ENCODE measurements at places on chromosomes 2 and 18. TPM values are rescaled to one million over a fixed set of nuclear protein-coding genes. Genes with fewer than 3 reads are reported as not detected.

The VRK2 gene
- 15.0 TPM for polyA plus RNA-seq

The CNGA3 gene
- not detected for polyA plus RNA-seq

The COL3A1 gene
- polyA plus RNA-seq: 1,396 TPM

The COLEC11 gene
- 0.68 TPM for polyA plus RNA-seq

The LONRF2 gene
- polyA plus RNA-seq: 0.83 TPM

- DNase-seq: no peak
Observed at GRCh38 chr18:58413667-58414628, 214.9 kb downstream of the ALPK2 start.

GRCh38 chr2:122020377-122020776 lies 264.9 kb downstream of the TSN start:
- DNase-seq: no peak

DNA sequence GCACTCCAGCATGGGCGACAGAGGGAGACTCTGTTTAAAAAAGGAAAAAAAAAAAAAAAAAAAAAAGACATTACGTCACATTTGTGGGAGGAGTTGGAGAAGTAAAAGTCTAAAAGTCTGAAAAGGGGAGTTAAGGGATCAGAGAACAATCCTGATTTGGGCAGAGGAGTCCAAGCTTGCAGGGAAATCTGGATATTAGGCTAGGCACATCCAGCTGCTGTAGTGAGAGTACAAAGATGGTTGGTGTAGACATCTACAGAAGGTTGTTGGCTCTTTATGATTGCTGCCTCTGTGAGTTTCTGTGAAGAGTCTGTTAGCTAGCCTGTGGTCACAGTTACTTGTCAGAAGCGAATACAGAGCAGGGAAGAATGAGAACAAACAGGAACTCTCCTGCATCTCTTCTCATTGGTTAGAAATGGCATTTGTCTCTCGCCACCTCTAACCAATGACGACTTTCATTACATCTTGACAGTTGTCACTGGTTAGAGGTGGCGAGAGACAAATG lies 3.3 kb upstream of the OSBPL6 start:
- no peak for DNase-seq

DNA sequence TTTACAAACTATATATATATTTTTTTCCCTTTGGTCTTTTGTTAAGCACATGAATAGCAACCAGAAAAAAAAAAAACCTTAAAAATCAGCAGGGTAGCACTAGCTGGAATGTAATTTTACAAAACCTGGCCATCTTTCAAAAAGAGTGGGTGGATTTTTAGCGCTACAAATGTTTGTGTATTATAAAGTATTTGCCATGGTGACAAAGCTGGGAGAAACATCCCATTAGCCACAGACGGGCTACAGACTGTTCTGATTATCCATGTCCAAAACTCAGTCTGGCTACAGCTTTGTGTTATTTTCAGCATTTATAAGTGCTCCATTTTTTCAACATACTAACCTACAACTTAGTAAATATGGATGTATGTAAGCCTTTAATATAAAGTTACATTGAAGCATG lies 249.5 kb upstream of the TANK start:
- DNase-seq: peak; percentile 23

DNA sequence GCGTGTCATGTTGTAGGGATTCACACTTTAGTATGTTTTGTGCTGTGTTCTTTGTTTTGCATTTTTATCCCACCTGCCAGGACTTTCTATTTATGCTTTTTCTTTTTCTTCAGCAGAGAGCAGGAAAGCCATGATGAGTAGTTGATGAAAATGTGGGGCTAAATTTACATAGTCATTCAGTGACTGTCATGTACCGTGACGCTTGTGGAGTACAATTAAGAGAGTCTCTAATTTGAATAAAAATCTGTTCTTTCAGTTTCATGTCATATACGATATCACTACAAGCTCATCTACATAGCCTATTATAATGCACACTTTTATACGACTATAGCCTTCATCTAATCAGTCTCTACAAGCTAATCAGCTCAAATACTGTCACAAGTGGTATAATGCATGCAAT lies 112.7 kb upstream of the SPATS2L start:
- DNase-seq: no peak

DNA sequence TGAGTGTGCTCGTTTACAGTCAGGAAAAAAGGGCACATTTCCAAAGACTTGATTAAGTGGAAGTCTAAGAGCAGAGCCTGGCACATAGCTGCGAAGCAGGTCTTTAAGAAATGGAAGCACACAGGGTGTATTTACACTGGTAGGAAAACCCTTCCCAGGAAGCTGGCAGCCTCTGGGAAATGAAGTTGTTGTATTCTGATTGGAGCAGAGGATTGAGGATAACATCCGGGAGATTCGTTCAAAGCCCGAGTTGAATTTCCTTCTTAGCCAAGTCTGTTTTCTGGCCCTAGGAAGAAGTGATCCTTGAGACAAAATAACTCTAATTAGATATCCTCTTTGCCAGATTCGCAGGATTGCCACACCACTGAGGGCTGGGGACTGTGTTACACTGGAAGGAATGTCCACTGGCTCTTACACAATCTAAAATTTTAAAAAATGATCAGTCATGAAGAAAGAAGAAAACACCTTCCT lies 75.9 kb downstream of the ITGB1BP1 start:
- DNase-seq: no peak

- no peak for DNase-seq
Observed at GRCh38 chr2:158783923-158784322, 11.2 kb upstream of the DAPL1 start.

DNA sequence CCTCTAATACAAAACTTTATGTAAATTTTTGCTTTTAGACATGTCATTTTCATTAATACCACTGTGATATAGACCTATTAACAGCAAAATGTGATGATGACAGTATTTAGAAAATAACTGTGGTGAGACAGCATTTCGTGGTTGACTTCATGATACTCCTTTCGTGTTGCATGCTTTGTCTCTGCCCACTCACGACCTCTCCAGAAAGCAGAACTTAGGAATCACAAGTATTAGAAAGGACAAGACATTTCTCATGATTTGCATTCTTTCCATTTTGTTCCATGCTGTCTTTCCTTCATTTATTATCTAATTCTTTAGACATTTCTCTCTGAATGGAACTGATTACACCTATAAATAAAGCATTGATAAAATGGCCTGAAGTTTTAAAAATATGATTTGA lies 85.2 kb upstream of the POU3F3 start:
- no peak for DNase-seq

All from AG04450 (cell line).